ENCODE measurements at places on chromosomes 12 and 14.
A peak's percentile ranks its signal among the peaks of the same experiment; 100 is the strongest.

- DNase-seq = peak; percentile 62
These were observed 116.2 kb downstream of the BMP4 start for GRCh38 chr14:53840444-53840843.

- DNase-seq = no peak
These were observed 498.9 kb downstream of the DIO2 start for GRCh38 chr14:79712302-79712950.

DNA sequence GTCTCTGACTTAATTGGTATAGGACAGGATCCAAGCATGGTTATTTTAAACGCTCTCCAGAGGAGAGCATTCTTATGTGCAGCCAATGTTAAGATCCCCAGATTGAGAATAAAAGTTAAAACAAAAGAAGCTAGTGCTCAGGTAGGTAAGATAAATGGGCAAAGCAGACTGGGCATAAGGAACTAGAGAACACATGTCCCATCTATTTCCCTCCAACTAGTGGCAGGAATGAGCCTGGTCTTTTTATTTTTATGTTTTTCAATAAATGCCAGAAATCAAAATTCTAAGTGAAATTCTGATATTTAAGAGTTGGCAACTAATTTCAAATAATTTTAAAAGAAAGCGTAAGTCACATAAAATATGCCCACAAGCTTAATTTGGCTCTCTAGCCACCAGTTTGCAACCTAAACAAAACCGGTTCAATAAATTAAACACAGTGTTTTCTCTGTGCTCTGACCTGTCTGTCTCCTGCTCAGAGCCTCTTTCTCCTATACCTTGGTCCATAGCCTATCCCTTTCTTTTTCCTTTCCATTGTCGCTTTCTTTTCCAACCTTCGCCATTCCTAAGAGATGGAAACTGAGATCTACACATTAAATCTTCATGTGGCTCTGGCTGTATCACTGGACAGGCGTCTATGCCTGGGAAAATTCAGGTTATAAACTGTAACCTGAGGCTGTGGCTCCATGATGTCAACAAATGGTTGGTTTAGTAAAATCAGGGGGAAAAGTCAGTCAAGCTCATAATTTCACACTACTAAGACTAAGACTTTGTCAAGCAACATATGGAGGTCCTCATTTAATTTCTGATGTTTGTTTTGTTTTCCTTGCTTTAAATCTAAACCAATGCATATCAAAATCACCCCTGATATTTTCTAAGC is 5.5 kb downstream of the SLC38A1 start:
- peak; percentile 40 for DNase-seq

DNA sequence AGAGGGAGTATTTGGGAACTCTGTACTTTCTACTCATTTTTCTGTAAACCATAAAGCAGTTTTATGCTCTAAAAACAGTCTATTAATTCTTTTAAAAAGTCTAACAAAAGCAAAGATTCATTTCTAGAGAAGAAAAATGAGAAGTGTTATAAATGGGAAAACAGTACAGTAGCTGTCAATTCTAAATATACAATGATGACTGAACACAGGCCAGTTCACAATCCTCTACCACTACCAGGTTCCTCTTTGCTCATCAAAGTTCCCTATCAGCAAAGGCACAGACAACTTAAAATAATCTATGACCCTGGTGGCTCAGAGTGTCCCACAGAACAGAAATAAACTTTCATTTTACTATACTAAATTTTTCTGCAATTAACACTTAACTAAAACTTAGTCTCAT is 12.5 kb downstream of the NAA25 start:
- DNase-seq = no peak

DNA sequence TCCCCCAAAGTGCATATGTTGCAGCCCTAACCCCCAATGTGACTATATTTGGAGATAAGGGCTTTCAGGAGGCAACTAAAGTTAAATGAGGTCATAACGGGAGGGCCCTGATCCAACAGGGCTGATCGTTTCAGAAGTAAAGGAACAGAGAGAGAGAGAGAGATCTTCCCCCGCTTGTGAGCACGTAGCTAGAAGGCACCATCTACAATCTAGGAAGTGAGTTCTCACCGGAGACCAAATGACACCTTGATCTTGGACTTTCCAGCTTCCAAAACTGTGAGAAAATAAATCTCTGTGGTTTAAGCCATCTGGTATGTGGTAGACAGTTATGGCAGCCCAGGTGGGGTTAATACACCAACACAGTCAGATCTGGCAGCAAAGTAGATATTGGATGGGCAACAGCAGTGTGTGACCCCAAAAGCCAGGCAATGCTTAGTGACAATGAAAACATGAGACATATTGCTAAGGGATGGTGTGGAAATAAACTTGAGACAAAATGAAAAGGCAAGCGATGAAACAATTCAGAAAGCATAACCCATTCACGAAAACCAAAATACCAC is 147.2 kb upstream of the GSC start:
- no peak for DNase-seq

GRCh38 chr14:77187649-77188012 is 6.0 kb downstream of the TMEM63C start:
- DNase-seq = no peak

DNA sequence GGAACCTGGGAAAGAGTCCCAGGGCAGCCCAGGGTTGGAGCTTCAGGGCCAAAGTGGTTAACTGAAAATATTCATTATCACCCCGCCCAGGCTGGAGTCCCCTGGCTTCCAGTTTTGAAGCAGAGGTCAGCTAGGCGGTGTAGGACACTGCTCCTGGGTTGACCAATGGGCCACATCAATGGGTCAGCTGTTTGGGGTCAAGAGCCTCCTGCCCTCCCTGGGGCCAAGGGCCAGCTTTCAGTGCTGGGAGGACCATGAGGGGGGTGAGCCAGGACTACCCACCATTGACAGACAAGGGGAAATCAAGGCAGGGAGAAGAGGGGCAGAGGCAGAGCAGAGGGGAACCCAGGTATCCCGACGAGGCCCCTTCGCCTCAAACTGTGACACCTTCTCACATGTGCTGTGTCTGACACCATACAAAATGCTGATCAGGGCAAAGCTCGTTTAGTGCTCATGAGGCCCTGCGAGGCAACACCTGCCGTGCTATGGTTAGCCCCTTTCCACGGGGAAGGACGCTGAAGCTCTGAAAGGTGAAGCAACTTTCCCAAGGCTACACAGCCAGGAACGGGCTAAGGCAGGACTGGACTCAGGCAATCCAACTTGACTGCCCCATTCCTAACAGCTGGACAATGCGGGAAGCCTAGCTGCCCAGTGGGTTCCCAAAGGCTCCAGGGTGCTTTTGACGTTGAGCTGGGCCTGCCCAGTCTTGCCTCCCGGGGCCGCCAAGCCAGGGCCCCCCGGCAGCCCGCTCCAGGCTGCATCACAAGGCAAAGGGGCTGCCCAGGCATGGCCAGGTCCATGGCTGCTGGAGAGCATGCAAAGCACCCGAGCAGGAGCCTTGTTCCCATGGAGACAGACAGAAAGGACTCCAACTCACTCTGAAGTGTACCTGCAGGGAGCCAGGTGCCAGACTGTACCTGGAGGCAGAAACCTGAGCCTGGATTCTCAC is 2.0 kb downstream of the SYNE3 start:
- no peak for DNase-seq

DNA sequence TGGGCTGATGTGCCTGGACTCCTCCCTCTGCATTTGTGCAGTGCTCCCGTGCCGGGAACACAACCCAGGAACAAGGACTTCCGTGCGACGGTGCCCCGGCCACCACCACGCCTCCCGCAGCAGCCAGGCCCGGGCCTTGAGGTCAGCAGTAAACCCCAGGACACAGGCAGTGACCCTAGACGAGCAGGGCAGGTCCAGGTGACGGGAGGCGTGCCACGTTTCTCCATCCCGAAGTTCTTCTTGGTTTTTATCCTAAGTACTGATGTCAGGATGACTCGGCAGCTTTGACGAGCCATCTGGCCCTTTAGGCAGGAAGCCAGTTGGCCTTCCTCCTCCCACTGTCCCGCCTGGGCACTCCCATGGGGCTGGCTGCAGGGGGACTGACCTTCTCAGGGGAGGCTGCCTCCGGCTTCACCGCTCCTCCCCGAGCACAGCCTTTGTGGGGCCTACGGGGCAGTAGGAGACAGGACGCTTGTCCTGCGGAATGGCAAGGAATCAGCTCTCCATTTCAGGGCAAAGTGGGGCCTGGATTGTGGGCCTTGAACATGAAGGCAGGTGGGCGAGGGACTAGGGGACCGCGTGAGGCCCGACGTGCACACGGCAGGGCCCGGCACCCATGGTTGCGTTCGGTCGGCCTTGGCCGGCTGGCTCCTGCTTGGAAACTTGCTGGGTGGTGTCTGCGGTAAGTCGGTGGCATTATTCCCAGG is 94.1 kb downstream of the FBXL14 start:
- DNase-seq = no peak

DNA sequence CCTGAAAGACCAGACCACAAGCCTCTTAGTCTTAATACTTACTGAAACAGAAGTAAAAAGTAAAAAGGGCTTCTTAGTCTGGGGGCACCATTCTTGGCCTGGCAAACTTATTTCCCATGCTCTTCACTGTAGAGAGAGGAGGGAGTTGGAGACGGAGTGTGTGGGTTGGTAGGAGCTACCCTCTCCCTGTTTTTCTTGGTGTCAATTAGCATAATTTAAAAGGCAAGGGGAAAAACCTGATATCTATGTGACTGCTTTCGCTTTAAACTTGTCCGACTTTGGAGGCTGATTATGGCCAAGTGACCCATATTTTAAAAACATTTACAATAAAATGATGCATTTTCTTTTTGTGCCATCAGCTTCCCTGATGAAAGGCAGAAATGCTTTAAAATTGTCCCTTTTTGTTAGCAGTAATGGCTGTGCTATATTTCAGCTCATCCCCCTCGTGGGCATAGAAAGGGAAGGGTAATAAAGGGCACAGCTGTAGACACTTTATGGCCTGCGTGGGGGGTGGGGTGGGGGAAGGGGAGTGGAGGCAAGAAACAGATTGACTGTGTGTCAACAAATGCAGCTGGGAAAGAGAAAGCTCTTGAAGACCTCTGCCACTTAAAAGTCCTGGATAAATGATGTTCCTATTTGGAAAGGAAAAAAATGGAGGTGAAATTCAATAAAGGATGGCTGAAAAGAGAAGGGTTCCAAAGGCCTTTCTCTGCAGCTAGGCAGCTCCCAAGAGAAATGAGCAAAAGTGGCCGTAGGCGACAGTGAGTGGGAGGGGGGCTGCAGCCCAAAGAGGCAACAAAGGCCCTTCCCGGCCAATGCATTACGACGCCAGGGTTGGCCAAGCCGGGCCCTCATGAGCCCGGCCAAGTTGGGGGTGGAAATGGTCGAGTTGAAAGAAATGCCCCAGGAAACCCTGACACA is 57.5 kb upstream of the TMEM263 start:
- no peak for DNase-seq

GRCh38 chr12:76830436-76830835 is 48.4 kb downstream of the CSRP2 start:
- DNase-seq = no peak

GRCh38 chr14:21322716-21323115 is 42.8 kb downstream of the RPGRIP1 start:
- no peak for DNase-seq

DNA sequence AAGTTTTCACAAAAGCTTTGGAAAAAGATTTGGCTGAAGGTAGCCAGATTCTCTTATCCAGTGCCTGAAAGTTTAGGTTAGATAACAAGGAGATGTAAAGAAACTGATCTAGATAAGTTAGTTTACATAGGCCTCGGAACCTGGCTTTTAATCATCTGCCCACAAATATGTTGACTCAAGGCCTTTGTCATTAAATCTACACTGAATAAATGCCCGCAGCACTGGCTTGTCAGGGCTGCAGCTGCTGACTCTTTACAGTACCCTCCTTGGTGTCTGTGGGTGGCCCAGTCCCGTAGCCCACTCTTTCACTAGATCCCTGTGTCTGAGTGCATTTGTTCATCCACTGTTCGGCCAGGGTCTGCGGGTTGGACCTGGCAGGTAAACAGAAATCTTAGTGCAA is 58.0 kb downstream of the TMEM116 start:
- DNase-seq = no peak

DNA sequence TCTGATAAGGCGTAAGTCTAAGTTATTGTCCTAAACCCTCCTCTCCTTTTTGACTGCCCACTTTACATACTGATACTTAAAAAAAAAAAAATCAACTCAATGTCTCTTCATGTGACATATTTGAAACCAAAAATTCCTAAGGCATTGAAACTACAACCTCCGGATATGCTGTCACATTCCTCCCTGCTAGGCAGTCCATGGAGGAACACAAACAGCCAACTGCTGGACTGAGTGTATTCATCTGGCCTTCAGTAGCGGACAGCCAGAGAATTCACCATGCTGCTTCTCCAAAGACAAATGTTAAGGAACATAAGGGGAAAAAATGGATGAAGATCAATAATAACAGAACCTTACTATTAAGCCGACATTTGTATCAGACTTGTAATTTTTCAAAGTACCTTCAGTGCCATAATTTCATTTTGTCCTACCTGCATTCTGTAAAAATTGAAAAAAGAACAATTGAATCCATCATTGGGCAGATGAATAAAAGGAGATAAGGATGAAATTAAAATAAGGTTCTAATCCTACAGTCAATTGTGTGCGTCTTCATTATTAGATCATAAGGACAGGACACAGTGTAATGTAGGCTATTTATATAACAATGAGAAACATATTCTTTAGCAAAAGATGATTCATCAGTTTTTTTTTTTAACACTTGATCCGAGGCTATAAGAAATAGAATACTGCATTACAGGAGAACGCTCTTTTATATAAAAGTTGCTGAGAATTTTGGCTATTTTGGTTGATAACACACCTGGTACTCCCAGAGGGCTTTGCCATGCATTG is 12.2 kb downstream of the RERG start:
- no peak for DNase-seq

DNA sequence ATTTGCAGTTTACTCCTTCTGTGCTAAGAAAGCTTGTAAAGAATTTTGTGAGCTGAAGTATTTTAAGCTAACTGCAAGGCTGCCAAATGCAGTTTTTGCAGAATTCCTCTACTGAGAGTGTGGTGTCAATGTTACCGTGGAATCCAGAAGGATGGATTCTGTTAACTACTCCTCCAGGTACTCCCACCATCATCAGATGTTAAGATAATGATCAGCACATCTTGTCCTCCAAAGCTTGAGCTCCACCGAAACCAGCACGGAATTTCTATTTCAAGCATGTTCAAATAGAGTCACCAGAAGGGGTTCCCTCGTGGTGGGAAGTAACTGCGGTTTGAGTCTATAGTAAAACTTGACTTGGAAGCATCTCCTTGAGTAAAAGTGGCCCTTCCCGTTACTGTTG is 64.3 kb upstream of the CDKN3 start:
- no peak for DNase-seq

- DNase-seq = no peak
These were observed 60.3 kb downstream of the PPHLN1 start for GRCh38 chr12:42386308-42386707.

GRCh38 chr12:20424841-20425240 is 56.5 kb downstream of the PDE3A start:
- no peak for DNase-seq

DNA sequence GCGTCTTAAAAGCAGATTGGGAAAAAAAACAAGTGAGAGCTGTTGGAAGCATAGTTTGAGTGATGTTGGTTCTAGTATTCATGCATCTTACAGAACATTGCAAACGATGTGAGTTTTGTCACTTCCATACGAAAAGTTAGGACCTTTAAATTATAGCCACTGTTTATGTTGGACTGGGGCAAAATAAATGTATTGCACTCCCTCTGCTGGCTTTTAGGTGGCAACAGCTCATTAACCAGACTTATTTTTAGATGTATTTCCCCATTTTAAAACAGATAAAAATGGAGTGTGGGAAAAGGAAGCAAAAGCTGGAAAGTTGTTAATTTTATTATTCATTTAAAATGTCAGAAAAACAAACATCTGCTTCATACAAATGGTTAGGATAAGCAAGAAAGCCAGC is 111.9 kb downstream of the LGR5 start:
- peak; percentile 66 for DNase-seq
